ENCODE measurements at places on chromosomes 2 and 18. TPM values are rescaled to one million over a fixed set of nuclear protein-coding genes. Genes with fewer than 3 reads are reported as not detected.
A peak's percentile ranks its signal among the peaks of the same experiment; 100 is the strongest.

GRCh38 chr18:77360315-77361190 is 110.9 kb downstream of the GALR1 start:
- no peak for DNase-seq

CRYGD gene
- total RNA-seq = not detected

MYO5B gene
- 12.4 TPM for total RNA-seq

DNA sequence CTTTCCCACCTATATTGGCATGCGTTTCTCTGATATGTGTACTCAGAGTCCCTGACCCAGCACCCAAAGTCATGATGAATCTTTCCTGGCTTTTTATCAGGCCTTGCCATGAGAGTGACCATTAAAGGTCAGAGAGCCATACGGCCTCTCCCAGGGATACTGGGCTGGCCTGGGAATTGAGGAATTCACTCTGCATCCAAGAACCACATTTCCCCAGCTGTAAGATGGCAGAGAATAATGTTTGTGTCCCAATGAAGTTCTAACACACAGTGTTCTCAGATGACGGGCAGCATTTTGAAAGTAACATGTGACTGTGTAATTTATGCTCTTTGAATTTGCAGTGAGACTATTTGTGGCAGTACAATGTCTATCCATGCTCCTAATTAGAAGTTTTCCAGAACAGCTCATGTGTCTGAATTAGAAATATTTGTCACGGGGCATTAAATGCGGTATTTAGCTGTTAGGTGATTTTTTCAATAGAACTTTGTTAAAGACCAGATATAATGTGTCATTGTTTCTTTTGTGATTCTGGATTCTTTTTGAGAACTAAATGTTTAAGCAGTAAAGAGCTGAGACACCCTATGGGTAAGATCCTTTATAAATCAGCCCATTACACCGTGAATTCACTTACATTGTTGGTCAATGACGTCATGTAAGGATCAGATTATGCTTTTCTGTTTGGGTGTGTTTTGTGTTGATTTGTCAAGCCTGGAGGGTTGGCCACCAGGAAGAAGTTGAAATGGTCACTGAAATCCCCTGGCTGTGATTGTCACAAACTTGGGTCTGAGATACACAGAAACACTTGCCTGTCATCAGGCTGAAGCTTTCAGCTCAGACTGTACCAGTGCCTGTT is 7.3 kb upstream of the SLC3A1 start:
- peak; percentile 69 for DNase-seq

NEU4 gene
- not detected for total RNA-seq

- no peak for DNase-seq
These were observed 81.3 kb upstream of the SETBP1 start for GRCh38 chr18:44599412-44599811.

- no peak for DNase-seq
These were observed 24.2 kb downstream of the WDR75 start for GRCh38 chr2:189465478-189465877.

- DNase-seq = no peak
These were observed 27.6 kb downstream of the SLC1A4 start for GRCh38 chr2:65016789-65017188.

- peak; percentile 71 for DNase-seq
These were observed 62.6 kb downstream of the NFATC1 start for GRCh38 chr18:79458131-79458838.

DNA sequence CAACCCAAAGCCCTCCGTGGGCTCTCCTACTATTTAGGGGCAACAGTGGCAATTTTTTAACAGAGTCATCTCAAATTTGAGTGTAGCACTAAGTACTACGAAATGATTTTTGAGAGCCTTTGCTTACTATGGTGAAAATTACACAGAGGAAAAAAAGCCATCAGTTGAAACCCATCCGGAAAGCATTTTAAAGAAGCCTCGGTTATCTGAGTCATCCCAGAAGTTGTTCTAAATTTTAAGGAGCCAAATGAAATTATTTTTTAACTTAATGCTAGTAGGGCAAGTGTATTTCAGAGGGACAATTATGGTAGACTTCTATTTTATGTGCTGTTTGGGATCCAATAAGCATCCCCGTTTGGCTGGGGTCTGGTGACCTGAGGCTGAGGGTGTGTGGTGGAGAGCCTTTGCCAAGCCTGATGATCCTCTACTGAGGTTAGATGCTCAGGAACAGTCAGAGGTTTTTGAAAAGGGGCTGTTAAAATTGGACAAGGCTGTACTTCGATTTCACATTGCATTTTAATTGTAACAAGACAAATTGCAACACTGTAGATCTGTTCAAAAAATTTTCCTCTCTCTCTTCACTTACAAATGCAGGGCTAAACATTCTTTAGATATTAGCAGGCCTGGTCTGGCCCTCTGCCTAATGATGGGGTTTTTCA is 47.0 kb downstream of the RAPGEF4 start:
- DNase-seq = no peak

DNA sequence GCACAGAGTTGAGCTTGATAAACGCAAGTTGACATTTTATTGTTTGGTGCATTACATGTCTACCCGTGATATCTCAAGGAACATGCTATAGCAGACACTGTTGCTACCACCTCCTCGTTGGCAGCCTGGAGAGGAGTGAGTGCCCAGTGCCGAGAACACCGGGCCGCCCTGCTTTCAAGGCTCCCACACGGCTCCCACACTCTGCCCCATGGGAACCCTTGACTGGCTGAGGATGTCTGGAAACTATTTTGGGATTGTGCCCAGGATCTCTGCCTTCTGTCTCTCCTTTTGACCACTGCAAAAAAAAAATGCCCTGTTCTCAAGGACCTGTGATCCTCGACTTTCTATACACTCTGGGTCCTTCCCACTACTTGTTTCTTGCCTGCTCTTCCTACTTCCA is 21.1 kb downstream of the TET3 start:
- no peak for DNase-seq

GRCh38 chr2:105116348-105116747 is 78.5 kb downstream of the MRPS9 start:
- no peak for DNase-seq

- no peak for DNase-seq
These were observed 23.1 kb downstream of the TPO start for GRCh38 chr2:1436369-1436768.

GRCh38 chr2:13240789-13241487 is 524.2 kb downstream of the TRIB2 start:
- DNase-seq = no peak

- DNase-seq = no peak
These were observed 31.0 kb upstream of the GALR1 start for GRCh38 chr18:77218642-77219041.

- DNase-seq = no peak
These were observed 26.8 kb upstream of the HAAO start for GRCh38 chr2:42819160-42819559.

KRTCAP3 gene
- not detected for total RNA-seq

MATN3 gene
- 0.46 TPM for total RNA-seq

DCAF17 gene
- total RNA-seq = 11.4 TPM

GRCh38 chr2:110099471-110100225 is 16.0 kb downstream of the MALL start:
- DNase-seq = no peak

FASTKD1 gene
- total RNA-seq = 20.6 TPM

- peak; percentile 26 for DNase-seq
These were observed 62.3 kb upstream of the CCDC195 start for GRCh38 chr2:224778474-224778877.

CSRNP3 gene
- 3.7 TPM for total RNA-seq

TOGARAM2 gene
- total RNA-seq = not detected

AOX1 gene
- 0.06 TPM for total RNA-seq

GRCh38 chr2:33321236-33321771 is 155.1 kb upstream of the RASGRP3 start:
- DNase-seq = peak; percentile 7

DNA sequence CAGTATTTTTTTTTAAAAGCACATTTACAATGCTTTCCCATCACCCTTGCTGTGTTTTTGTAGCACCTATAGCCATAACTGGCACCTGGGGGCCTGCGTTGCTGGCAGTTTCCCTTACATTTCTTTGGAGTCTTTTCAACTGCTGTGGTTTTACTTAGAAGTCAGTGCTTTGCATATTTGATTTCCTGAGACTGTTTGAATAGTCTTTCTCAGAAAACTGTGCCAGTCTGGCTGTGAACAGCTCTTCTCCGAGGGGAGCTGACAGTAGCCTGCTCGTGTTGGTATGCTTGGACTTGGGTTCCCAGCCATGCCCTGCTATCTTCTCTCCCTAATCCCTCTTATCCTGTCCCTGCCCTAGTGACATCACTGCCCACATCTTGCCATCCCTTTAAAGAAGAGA is 81.5 kb downstream of the DPP4 start:
- peak; percentile 64 for DNase-seq

Data from H4 (cell line).